ENCODE measurements at places on chromosomes 16 and 17.

DNA sequence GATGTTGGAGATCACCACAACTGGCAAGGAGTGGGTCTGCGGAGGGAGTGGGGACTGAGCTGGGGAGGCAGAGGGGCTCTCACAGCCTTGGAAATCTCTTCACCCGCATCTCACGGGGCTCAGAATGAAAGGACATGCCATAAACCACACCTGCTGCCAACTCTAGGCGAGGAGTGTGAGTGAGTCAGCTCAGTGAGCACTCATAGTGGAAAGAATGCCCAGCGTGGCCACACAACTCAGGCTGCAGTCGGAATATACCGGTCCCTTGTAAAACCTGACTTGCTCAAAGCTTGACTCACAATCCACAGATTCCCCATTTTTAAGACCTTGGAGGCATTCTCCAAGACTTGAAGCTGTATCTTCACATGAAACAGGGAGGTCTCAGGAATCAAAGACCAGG lies 36.7 kb downstream of the STAT5A start:
- DNase-seq = no peak

DNA sequence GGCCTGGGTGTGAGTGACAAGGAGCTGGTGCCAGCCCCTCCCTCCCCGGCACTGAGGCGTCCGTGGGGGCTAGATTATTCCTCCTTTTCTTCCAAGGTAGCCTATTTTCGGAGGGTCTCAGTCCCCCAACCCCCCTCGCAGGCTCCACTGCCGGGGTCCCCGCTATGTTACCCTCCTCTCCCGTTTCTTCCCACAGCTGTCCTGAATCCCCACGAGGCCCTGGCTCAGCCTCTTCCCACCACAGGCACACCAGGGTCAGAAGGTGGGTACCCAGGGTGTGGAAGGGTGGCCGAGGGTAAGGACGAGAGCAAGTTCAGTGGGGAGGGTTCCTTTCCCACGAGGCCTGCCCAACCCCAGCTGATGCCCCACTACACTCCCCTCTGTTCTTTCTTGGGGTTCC lies 611 bp downstream of the RAMP2 start:
- no peak for DNase-seq

DNA sequence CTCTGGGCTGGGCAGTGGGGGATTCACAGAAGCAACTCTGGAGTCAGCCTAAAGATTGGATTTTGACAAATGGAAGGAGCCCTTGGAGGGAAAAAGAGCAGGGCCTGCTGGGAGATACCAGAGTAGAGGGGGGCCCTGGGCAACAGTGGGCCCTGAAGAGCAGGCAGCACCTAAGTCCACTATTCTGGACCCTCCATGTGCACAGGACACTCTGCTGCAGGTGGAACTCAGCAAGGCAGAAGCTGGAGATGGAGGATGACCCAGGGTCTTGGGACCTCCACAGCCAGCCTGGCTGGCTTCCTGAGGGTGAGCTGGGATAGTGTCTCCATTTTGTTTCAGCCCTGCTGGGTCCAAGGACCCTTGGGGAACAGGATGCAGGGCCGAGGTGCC lies 63.0 kb upstream of the TEX2 start:
- DNase-seq = no peak

GRCh38 chr16:65445313-65446260 lies 323.7 kb upstream of the CDH11 start:
- DNase-seq = no peak

GRCh38 chr16:2170080-2170479 lies 14.5 kb downstream of the TRAF7 start:
- no peak for DNase-seq

DNA sequence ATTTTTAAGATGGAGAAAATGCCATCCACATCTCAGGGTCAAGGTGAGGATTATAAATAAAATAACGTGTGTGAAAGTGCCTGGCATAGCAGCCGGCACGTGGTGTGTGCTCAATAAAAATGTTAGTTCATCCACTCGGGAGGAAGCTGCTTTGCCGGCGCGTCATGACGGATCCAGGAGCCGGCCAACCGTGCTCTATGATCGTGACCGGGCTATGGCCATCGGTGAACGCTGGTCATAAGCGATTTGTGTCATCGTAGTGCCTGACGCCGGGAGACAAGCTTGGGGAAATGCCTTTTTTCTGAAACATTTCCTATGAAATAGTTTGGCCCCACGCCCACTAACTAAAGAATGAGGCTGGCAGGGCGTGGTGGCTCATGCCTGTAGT lies 74.0 kb downstream of the CMC2 start:
- no peak for DNase-seq

- no peak for DNase-seq
Observed at GRCh38 chr17:81035521-81036196, 708 bp downstream of the BAIAP2 start.

DNA sequence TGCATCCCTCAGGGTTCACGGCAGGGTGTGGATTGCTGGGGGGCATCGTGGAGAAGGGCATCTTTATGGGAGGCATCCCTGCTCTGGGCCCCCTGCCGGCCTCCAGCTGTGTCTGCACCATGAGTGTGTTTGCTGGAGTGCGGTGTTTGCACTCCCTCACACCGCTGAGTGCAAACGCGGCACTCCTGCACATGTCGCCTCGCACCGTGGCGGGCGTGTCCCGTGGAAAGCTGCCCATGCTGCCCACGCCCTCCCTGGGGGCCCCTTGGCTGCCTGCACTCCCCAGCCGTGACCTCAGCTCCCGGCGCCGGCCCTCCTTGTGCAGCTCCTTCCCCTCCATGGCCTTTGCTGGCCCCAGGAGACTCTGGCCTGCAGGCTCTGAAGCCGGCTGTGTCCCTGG lies 74.6 kb upstream of the ZNF750 start:
- no peak for DNase-seq

DNA sequence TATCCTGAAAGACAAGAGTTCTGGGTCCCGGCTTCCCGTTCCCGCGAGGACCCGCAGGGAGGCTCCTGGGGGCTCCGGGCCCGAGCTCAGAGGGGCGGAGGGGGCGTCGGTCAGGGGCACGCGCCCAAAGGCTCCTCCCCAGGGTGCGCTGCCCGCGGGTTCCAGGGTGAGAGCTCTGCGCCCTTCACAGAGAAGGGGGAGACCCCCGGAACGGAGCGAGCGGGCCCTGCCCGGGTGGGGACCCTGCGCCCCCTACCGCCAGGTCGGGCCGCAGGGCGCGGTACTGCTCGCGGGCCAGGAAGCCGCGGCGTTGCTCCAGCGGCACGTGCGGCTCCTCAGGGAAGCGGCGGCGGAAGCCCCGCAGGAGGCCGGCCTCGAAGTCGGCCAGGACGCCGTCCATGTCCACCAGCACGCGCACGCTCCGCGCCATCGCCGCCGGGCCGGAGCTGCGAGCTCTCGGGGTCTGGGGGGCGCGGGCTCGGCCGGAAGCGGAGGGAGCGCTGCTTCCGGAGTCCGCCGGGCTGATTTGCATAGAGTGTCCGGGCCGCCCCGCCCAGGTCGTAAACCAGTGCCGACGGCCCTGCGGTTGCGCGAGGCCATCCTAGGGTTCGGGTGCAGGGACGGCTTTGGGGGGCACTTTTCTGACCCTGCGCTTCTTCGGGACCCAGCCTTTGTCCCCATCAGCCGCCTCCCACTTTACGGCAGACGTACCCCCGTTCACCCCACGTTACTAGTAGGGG lies at the start of gene NT5C:
TSS of gene NT5C (minus strand) at position 465 of the 740 bp plus-strand sequence. CDS start at position 430, 35 bp downstream.
- DNase-seq = peak; percentile 81

DNA sequence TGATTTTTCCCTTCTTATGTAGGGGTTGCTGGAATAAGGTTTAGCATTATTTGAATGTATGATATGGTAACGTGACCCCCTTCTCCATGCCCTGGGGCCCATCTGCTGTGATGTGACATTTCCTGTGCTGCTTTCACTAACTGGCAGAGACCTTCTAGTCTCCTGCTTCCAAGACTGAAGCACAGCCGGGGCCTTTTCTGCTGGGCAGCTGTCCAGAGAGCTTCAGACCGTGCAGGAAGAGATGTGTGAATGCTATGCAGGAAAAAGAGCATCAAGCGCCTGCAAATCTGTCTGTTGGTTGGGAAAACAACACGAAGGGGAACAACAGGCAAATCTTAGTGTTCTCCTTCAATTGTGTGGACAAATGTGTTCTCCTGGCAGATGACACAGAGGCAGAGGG lies 128.5 kb downstream of the SPACA3 start:
- no peak for DNase-seq

- DNase-seq = no peak
Observed at GRCh38 chr17:81131486-81132196, 33.7 kb upstream of the PVALEF start.

GRCh38 chr17:21171970-21172510 lies 41.9 kb downstream of the TMEM11 start:
- DNase-seq = no peak

DNA sequence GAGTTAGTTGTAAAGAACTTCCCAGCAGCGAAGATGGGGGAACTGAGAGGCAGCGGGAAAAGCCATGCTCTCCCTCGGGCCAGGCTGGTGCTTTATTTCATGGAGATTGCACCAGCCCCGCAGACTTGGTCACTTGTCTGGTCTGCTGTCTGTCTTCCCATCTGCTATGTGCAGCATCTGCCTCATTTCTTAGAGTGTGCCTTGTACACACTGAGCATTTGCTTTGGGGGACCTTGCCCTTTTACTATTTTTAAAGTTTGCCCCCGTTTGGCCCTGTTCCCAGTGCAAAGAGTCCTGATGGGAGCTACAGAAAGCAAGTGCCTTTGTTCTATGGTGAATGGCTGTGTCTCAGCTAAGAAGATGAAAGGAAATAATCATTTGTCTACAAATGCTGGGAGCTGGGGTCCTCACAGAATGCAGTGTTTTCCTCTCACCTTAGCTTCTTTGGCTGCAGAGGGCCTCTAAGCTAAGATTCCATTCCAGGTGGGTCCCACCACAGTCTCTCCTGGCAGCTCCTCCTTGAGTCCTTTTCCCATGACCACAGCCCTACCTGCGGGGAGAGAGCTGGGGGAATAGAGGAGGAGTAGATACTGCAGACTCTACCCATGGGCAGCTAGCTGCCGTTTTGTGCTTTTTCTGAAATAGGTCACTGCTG lies 25.1 kb upstream of the CNOT1 start:
- no peak for DNase-seq

DNA sequence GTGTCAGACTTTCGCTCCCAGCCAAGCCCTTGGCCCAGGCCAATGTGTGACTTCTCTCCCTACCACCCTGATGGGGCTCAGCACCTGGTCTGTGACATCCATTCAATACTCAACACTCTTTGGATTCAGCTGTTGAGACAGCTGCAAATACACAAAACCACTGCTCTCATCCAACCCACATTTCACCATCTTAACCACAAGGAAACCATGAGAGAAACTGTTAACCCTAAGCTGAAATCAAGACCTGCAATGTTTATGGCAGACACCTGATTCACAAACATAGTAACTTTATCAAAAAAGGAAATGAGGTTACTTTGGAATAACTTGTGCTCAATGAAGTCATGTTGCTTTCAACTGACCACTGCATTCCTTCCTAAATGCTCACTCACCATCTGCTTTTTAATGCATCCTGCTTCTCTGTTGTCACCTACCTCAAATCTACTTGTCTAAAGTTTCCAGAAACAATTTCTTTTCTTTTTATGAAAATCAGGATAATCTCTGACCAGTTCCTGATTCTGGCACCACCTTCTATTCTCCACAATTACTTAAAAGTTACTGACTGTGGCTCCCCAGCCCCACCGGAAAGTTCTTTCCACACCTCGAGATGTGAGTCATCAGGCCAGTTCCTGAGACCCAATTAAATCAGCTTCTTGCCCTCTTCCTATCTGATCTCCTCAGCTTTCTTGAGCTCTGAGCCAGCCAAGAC lies 88.2 kb downstream of the NOG start:
- peak; percentile 58 for DNase-seq

- no peak for DNase-seq
Observed at GRCh38 chr17:58527306-58527705, 12.9 kb upstream of the MTMR4 start.

DNA sequence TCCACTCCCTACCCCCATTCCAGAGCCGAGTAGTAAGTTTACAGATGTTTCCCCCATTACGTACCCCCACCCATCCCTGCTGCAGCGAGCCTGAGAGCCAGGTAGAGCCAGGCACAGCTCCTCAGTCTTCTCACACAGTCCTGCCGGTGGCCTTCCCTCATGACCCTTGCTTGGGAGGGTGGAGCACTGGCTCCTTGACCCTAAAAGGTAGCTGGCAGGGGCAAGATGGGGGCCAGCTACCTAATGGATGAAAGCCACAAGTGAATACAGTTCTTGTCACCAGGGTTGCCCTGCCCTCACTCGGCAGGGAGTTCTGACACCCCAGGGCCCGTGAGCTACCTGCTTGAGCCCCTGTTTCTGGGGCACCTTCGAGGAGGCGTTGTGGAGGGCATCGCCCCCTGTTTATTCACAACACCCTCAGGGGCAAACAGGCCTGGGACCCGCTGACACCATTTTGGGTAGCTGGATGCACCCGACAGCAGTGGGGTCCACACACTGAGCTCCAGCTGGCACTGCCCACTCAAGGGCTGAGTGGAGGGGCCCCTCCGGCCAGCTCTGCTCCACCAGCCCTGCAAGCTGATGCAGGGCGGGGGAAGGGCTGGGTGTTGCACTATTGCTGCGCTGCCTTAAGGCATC lies 22.2 kb downstream of the ADAM11 start:
- no peak for DNase-seq

- no peak for DNase-seq
Observed at GRCh38 chr16:87552072-87552718, 50.1 kb upstream of the JPH3 start.

DNA sequence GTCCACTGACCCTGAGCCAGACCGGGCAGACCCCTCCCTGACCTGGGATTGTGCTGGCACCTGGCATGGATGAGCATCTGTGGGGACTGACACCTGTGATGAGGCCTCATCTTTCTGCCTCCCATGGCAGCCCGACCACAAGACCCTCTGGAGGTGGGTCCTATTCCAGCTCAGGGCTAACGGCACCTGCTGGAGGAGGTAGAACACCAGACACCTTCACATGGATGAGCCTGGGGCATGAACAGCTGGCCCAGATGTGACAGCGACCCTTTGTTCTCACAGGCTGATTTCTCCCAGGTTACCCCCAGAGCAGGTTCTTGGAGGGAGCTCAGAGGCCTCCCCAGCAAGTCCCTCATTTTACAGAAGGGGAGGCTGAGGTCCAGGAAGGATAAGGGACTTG lies 46.4 kb upstream of the PIK3R6 start:
- no peak for DNase-seq

GRCh38 chr16:56281249-56281805 lies 90.0 kb downstream of the GNAO1 start:
- no peak for DNase-seq

DNA sequence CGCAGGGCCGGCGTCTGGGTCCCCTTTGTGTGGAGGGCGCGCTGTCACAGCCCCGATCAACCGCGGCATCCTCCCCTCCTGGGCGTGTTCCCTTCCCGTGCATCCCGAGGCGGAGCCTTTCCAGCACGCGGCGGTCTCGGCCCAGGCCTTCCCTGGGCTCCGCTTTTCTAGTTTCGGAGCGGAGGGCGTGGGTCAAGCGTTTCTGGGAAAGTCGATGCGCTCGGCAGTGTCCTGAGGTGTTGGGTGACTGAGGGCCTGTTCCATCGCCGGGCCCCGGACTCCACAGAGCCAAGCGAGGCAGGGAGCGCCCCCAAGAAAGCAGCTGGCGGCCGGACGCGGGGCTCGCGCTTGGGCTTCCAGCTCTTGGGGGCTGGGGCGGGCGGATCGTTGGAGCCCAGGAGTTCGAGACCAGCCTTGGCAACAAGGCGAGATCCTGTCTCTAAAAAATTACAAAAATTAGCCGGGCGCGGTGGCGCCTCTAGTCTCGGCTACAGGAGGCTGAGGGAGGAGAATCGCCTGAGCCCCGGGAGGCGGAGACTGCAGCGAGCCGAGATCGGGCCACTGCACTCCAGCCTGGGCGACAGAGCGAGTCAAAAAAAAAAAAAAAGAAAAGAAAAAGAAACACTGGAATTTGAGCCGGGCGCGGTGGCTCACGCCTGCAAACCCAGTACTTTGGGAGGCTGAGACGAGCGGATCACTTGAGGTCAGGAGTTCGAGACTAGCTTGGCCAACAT lies 806 bp downstream of the IFT140 start:
- DNase-seq = no peak

GRCh38 chr16:4869147-4869805 lies 22.0 kb downstream of the UBN1 start:
- no peak for DNase-seq
